ENCODE measurements at places on chromosomes 1 and 21. TPM values are rescaled to one million over a fixed set of nuclear protein-coding genes. Genes with fewer than 3 reads are reported as not detected.

GABRD gene
- 1.0 TPM for total RNA-seq

TMEM82 gene
- total RNA-seq, result not detected

AGMAT gene
- 5.4 TPM for total RNA-seq

UTS2 gene
- not detected for total RNA-seq

OR2G3 gene
- not detected for total RNA-seq

PYGO2 gene
- total RNA-seq, result 22.3 TPM

FAM177B gene
- not detected for total RNA-seq

FAM72C gene
- total RNA-seq, result 5.4 TPM

TEKT2 gene
- total RNA-seq, result not detected

STRIP1 gene
- total RNA-seq, result 10.8 TPM

ADGRL4 gene
- total RNA-seq, result not detected

PCP4L1 gene
- total RNA-seq, result 0.10 TPM

HEYL gene
- 3.0 TPM for total RNA-seq

ALG14 gene
- 6.5 TPM for total RNA-seq

HSD3B1 gene
- not detected for total RNA-seq

COL8A2 gene
- 0.15 TPM for total RNA-seq

CHRNB2 gene
- 0.71 TPM for total RNA-seq

ST6GALNAC5 gene
- total RNA-seq, result not detected

LINGO4 gene
- total RNA-seq, result not detected

NES gene
- total RNA-seq, result 1.4 TPM

TMEM240 gene
- 0.47 TPM for total RNA-seq

All from A549 treated with GW870086 at 1 μM for 4 hours (cell line).